ENCODE measurements at places on chromosomes 12 and 14.

DNA sequence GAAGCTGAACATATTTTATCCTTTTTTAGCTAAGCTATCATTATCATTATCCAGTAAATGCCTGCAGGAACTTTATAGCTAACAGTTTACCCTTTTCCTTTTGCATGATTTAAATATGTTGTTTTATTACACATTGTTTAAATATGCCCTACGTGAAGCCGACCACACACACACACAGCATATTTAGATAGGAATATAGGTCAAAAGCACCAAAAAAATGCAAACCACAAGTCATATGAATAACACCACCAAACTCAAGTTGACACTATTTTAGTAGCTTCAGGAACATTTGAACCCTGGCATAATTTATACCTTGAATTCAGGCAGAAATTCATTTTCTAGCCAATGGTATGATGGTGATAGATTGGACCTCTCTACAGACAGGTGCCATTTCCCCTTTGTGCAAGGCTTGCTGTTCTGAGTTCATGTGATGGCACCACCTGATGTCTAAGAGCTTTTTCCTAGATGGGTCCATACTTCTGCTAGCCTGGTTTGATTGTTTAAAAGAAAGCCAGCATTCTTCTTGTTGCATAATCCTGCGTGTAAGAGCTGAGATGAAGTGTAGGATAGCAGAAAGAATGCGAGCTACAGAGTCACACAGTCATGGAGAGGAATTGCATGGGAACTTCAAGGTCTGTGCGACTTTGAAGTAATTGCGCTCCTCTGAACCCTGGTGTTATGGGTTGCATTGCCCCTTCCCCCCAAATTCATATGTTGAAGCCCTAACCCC is 454.8 kb upstream of the SOX5 start:
- DNase-seq = no peak

GRCh38 chr12:109542014-109542413 is 31.3 kb downstream of the MMAB start:
- no peak for DNase-seq

DNA sequence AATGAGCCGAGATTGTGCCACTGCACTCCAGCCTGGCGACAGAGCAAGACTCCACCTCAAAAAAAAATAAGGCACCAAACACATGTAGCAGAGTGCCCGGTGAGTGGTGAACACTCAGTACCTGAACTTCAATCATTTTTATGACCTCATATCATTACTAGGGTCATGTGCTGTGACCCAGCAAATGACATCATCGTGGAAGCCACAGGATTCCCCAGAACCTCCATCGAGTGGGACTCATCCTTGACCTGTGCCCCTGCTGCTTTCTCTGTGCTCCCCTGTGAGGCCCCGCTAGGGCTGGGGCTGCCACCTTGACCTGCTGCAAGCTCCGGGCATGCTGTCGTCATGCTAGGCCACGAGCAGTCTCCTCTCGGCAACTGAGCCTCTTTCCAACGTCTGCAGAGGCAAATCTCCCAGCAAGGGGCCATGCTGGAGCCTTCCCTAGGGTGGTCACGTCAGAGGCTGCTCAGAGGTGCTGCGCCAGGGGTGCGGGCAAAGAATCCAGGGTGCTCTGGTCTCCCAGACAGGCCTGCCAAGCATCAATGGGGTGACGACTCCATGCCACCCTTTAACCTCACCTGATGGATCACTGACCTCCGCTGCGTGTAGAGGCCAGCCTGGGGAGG is 18.5 kb downstream of the GLTP start:
- DNase-seq = no peak

GRCh38 chr12:102421802-102422583 is 58.4 kb downstream of the IGF1 start:
- no peak for DNase-seq

GRCh38 chr12:92111256-92111655 is 34.4 kb downstream of the BTG1 start:
- DNase-seq = no peak

DNA sequence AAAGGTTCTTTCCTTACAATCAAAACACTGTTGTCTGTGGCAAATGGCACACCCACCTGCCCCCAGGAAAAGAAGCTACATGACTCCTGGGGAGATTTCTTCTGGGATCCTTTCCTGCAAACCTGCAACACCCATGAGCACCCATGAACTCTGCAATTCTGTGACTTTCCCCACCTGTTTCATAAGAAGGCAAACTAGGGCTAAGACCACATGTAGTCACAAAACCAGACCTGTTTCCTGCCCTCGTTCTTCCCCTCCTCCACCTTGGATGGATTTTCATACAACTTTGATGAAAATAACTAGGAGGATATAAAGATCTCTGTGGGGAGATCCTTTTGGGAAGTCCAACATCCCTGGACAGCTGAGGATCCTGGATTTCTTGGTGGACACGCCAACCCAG is 1084.7 kb downstream of the BCL11B start:
- DNase-seq = no peak

DNA sequence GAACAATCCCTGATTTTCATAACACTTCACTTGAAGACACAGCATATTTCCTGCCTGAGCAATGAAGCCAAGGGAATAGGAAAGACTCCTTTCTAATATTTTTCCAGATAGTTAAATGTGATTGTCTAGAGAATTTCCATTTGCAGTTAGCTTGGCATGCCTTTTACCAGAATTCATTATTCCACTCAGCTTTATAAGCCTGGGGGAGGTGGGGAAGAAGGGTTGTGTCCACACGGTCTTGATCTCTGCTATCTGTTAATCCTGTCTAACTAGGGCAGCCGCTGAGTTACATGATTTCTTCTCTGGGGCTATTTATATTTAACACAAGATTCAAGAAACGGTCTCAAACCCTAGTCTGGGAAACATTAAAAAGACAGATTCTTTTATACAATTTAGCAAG is 146.6 kb upstream of the FSCB start:
- DNase-seq = no peak

DNA sequence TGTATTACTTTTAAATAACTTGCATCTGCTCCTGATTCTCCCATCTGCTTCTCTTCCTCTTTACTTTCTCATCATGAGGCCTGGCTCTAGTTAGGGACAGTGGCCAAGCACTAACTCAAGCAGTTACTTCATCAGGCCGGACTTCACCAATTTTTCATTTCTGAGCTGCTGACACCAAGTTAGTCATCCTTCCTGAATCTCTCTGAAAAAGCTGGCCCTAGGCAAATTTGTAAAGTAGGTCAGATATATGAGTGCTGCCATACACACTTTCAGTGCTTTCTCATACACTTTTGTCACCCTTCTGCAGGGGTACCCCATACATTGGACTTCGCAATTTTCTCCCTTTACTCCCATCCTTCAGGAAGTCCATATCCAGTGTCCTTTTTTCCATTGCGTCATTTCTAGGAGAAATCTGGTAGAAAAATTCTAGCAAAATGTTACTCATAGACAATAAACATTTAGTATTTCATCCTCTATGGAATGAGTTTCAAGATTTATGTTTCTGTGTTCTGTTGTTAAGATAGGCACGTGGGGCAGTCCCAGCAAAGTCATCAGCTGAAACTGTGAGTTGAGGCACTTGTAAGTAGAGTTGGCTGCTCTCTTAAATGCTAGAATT is 276.8 kb upstream of the TMPO start:
- DNase-seq = no peak

GRCh38 chr12:68587448-68587873 is 23.2 kb upstream of the RAP1B start:
- DNase-seq = peak; percentile 62

- no peak for DNase-seq
Observed at GRCh38 chr12:109102491-109102890, 5.1 kb downstream of the UNG start.

DNA sequence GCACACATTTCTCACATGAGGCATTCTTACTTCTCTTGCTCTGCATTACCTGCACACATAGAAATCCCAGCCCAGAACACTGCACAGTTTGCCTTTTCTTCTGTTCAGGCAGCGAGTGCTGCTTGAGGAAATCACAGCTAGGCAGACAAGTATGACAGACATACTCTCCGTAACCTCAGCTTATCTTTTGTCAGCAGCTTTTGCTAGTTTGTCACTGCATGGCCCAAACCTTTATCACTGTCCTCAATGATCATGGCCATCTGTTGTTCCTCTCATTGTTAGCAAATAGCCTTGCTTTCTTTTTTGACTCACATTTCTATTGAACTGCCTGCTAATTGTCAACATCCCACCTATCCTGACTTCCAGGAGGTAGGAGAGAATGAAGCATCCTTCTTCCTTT is 5.3 kb downstream of the ZNF10 start:
- no peak for DNase-seq

GRCh38 chr12:50018154-50018553 is 7.1 kb downstream of the RACGAP1 start:
- DNase-seq = no peak

DNA sequence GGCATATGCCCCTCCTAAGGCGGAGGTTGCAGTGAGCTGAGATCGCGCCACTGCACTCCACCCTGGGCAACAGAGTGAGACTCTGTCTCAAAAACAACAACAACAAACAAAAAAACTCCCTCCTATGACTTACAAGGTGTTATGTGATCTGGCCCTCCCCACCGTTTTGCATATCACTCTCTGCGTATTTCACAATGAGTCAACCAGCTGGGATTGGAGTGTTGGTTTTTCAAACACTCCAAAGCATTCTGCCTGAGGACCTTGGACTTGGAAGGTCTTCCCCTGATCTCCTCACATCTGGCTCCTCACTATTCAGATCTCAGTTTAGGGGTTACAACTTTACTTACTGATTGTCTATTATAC is 14.0 kb downstream of the MANSC1 start:
- no peak for DNase-seq

DNA sequence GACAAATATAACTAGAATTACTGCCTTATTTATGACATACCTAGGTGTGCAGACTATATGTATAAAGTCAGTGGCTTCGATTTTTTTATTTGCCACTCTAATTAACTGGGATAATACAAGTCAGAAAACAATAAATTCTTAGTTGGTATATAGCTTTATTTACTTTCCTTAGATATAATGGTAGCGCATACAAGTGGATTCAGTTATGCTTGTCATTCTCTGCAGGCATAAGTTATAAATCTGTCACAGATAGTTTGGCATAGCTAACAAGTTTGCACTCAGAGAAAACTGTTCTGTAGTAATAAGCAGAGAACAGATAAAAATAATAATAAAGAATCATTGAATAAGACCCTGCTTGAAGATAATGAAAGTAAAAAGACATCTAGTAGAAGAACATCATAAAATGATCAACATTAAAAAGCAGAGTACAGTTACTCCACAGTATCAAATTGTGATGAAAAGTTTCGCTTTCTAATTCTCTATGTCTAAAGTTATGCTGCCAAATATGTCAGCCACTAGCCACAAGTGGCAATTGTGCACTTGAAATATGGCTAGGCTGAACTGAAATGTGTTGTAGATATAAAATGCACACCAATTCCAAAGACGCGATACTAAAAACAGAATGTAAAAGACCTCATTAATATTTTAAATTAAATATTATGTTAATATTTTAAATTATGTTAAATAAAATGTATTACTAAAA is 224.1 kb downstream of the SLC25A21 start:
- DNase-seq = no peak

GRCh38 chr12:19755136-19755535 is 315.8 kb downstream of the AEBP2 start:
- no peak for DNase-seq

- DNase-seq = no peak
Observed at GRCh38 chr14:44910821-44911220, 50.9 kb downstream of the KLHL28 start.

DNA sequence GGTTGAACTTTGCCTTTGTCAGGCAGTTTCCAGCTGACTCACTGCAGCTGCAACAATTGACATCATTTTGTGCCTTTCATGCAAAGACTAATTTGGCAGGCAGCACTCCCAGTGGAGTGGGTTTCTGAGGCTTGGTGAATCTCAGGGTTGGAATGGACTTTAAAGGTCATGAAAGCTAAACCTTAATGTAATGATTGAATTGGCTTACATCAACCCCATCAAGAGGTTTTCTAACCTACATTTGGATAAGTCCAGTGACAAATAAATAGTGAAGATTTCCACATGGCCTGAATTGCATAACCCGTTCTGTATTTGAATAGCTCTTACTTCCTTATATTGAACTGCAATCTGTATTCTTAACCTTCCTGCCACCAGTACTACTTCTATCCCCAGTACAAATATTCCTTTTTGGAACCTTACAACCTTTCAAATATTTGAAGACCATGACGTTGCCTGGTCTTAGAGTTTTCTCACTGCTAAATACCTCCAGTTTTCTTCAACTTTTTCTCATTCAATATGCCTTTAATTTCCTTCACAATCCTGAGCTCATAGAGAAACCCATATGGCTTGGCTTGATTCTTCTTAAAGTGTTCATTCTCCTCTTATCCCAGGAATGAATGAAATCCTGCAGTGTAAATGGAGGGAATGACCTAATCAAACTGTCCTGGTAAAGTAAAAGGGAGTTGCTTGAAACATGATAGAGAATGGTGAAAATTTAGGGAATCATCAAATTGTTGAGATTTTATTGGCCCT is 168.1 kb upstream of the NOVA1 start:
- no peak for DNase-seq

DNA sequence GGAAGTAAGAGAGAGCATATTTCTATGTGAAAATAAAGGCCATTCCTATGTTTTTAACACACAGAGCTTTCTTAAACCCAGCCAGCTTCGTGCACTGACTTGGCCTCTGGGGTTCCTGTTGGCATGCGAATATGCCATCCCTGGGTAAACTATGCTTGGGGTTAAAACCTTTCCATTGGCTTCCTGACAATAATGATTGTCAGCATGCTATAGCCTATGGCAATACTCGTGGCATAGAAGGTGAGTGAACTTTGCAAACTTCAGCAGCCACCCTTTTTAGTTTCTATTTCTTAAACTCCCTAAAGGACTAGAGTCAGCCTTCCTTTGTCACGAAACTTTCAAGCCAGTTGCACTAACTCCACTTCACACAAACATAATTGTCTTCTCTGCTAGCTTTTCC is 148.4 kb upstream of the RGS6 start:
- no peak for DNase-seq

DNA sequence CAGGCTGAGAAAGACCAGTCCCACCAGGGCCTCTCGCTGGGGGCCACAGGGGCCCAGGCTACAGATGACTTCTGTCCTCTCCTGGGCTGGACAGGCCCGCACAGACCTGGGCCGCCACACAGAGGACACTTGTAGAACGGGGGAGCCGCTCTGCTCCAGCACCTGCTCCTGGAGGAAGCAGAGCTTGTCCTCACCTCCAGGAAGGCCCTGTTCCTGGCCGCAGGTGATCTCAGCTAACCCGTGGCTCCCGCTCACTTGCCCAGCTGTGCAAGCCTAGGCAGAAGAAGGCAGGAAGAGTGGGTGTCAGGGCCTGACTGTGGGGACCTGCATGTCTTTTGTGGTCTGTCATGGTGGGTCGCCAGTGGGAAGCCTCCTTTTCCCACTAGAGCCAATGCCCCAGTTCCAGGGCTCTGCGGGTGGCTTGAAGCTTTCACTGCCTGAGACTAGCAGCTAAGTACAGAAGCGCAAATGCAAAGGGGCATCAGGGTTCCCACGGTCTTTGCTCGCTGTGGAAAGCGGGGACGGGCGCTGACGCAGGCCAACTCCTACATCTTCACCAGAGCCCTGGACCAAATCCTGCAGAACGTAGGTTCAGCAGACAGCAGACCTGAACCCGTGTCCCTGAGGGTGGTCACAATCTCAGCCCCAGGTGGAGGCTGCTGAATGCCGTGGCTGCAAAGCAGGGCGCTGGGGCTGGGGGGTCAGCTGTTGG is 8.8 kb upstream of the CEP170B start:
- no peak for DNase-seq

Data from GM13977 (cell line).